ENCODE measurements at places on chromosomes 1 and 21.
A peak's percentile ranks its signal among the peaks of the same experiment; 100 is the strongest.

DNA sequence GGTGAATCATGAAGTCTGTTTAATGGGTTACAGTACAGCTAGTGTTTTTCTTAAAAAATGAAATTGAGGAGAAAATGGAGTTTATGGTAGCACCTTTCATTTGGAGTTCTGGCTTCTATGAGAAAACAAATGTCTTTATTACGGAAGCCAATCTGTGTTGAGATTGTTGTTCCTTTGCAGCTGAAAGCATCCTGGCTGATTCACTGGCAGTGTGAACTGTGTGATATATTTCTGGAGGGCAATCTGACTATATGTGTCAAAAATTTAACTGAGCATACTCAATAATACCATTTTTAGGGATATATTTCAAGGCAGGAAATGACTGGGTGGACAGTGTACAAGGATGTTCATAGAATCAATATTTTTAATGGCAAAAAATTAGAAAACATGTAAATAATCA, 46.6 kb upstream of the LYST start:
- no peak for DNase-seq

GRCh38 chr1:166119471-166119965, 47.3 kb downstream of the FAM78B start:
- no peak for DNase-seq

DNA sequence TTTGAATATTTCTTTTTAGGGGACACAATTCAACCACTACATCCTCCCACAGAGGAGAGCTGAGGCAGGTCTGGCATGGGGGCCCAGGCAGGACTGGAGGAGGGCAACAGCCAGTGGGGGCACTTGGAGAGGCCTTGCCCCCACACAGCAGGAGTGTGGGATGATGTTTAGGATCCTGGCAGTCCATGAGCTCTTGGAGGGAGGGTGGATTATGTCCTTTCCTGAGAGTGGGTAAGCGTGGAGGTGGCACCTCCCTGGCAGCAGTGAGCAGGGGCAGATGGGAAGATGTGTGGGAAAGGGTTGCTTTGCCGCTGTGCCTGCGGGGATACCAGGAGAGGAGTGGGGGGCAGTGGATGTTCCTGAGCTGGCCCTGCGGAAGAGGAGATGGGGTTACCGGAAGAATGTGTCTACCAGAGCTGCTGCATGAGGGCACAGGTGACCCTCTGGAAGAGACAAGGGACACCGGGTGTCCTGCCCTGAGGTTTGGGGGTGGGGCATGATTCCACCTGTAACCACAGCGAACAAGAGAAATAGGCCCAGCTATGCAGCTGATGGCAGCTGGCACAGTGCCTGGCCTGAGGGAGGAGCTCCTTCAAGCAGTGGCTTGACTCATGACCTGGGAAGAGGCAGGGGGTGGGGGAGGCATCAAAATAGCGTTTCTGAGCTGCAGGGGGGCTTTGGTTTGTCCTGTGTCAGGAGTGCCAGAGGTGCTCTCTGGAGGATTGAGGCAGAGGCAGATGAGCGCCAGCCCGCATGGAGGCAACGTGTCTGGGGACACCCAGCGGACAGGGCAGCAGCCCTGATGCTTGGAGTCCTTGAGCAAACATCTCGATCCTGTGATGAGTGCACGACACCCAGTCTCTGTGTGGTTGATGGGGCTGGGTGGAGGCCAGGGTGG, 123.9 kb upstream of the TMPRSS2 start:
- no peak for DNase-seq

GRCh38 chr1:163866564-163866963, 544.8 kb downstream of the NUF2 start:
- no peak for DNase-seq

GRCh38 chr1:221557013-221557412, 184.9 kb downstream of the DUSP10 start:
- DNase-seq: no peak

DNA sequence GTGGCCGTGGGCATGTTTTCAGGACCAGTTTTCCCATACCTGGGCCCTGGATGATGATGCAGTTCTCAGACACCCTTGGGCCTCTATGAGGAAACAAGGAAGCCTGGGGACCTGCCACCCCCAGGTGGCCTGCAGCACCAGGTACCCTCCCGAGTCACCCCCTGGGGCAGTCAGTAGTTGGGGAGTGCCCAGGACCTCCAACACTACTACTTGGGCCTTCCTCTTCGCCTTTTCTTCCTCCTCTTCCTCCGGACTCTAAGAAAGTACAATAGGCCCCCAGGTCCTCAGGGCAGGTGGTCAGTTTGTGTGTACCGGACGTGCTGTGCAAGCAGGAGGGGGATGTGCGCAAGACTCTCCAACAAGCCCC, 11.9 kb upstream of the SRARP start:
- no peak for DNase-seq

- DNase-seq: no peak
Observed at GRCh38 chr1:27153927-27154358, 982 bp downstream of the SLC9A1 start.

DNA sequence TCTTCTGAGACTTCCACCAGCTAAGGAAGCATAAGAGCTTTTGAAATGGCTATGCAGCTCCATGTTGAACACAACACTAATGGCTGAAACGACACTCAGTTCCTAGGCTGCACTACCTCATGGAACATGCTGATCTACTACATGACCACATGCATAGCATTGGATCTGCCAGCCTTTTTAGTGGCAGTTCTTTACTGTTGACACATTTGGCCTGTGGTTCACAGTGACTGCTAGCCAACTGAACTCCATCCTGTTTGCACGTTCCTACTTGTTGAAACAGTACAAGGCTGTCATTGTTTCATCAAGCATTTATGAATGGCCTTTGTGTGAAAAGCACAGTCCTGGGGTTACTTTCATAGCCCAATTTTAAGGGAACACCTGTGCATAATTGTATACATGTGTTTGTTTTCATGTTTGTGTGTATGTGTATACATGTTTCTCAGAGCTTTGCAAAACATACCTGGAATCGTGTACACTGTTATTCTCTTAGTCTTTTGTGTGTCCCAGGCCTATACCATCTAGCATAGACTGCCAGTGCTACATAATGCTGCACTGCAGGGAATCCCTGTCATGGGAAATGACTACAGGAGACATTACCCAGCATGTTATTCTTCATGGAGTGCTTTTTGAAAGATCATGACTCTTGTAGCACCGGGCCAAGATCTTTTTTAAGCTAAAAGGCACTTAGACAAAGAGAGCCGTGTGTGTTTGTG, 179.6 kb upstream of the ESRRG start:
- DNase-seq: no peak

- no peak for DNase-seq
Observed at GRCh38 chr1:56516539-56517252, 62.7 kb downstream of the PLPP3 start.

DNA sequence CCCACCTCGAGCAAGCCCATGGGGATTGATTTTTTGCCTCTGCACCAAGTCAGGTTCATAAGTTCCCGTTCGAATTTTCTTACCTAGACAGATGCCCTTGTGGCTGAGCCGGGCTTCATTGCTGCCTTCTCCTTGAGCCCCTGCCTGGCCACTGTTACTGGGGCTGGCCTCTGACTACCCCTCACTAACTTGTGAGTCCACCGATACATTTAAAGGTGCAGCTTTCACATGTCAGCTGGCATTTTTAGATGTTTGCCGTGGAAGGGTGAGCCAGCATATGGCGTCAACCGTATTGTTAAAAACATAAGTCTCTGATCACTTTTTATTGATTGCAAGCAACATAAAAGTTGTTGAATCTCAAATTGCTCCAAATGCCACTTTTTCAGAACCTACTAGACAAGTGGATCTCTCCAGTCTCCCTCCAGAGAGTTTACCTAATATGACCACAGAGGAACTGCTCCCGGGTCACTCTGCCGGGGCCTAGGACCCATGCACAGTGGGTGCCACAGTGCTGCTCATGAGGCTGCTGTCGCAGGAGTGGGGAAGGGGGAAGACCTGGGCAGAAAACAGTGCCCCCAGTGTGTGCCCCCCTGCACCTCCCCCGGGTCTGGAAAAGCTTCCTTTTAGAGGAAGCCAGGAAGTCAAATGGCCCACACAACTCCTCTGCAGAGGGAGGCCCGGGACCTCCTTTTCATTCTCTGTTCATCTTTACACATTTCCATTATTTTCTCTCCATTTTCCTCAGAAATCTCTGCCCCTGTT, 18.8 kb downstream of the MX1 start:
- DNase-seq: no peak

DNA sequence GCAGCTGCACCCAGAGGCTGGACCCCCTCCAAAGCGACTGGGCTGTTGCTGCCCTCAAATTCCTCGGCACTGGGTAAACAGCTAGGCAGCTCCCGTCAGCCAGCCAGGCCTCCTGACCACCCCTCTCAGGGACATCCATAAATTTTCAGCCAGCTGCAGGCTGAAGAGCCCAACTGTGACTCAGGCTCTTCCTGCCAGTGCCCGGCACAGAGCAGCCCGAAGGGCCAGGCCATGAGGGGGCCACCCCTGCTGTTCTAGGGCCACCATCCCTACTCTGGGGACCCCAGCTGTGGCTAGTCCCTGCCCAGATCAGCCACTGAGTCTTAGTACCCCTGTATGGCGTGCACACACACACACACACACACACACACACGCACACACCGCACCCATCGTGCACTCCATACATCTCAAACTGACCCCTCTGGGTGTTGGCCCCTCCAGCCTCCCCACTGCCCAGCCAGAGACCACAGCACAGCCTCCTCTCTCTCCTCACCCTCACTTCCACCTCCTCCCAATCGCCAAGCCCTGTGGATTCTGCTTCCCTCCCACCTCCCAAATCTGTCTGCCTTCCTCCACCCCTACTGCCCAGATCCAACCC, 6.2 kb upstream of the LAPTM5 start:
- DNase-seq: peak; percentile 64

- no peak for DNase-seq
Observed at GRCh38 chr1:245823408-245824147, 668.8 kb downstream of the KIF26B start.

- DNase-seq: no peak
Observed at GRCh38 chr1:116844775-116845174, 64.9 kb upstream of the PTGFRN start.

DNA sequence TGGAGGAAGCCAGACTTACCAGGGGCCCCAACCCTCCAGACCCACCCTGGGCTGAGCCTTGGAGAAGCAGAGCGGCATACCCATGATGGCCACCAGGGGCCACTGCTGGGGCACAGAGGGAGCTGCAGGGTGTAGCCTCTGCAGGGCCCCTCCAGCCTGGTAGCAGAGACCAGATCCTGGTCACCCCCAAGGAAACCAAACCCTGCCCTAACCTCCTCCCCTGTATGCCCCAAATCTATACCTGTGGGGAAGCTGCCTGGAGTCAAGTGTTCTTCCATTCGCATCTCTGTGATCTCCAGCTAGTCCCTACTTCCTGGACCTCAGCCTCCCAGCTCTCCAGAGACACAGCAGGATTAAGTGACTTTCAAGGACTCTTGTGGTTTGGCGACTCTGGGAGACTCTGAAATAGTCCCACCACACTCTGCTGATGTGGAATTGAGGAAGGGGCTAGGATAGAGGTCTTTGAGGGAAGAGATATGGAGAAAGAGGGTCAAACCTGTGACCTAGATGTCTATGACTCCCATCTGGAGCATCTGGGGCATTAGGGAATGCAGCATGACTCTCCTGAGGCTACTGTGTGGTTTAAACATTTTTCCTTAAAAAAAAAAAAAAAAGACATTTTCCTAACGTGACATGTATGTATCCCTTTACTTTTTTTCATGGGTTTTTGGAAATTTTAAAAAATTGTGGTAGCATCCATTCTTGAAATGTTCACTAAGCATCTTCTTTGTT, 119.2 kb upstream of the IPO9 start:
- DNase-seq: peak; percentile 83

DNA sequence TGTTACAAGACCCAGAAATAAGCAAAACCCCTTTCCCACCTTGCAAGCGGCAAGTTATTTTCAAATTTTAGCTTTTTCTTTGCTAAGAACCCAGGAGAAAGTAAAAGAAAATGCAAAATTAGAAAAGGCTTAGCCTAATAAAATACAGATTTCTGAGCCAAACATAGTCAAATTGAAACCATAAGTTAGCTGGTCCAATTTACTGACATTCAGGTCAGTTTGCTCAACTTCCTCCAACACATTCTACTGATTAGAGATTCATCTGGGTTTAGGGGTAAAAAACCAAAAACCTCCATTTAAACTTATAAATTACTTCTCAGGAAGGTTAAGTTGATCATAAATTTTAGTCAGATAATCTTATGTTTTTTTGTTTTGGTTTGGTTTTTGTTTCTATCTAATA, 701.8 kb upstream of the CXADR start:
- DNase-seq: no peak

- DNase-seq: no peak
Observed at GRCh38 chr1:47460456-47460855, 22.6 kb downstream of the FOXD2 start.

DNA sequence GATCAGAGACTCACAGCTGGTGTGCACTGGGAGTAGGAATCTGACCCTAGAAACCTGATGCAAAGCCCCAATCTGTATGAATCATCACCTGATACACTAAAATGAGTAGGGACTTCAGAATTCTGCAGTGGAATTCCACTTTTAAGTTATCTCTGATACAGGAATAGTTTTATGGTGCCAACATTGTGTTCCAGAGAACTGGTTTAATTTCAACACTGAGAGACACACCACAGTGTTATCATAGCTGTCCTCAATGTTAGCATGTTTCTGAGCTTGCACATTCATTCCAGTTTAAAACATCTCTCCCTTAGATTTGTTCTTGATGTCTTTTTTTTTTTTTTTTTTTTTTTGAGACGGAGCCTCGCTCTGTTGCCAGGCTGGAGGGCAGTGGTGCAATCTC, 7.1 kb downstream of the UTS2 start:
- DNase-seq: no peak

DNA sequence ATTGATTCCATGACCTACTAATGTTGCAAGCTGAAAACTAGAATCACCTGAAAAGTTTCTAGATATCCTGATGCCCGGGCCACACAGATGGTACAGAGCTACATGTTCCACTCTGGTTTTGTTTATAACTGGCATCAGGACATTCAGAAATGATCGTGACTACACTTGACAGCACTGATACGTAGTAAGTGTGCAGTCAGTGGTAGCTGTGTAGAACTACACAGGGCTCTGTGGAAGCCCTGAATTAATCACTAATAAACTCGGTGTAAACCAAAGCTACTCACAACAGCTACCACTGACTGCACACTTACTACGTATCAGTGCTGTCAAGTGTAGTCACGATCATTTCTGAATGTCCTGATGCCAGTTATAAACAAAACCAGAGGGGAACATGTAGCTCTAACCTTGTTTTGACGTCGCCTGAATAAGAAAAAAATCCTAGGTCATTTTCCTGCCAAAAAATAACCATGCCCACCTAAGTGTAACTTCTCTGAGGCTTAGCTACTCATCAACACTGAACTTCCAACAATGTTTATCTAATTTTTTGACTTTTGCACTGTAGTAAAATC, 149.7 kb downstream of the TGFBR3 start:
- DNase-seq: no peak

GRCh38 chr1:3651930-3652547, at the start of gene TP73:
TSS of gene TP73 (plus strand) at chr1:3652516. CDS start at chr1:3682366, 29,850 bp downstream.
- peak; percentile 53 for DNase-seq

- DNase-seq: no peak
Observed at GRCh38 chr1:90475631-90476030, 241.5 kb downstream of the BARHL2 start.
